ENCODE measurements at places on chromosomes 6 and 20.
A peak's percentile ranks its signal among the peaks of the same experiment; 100 is the strongest.

DNA sequence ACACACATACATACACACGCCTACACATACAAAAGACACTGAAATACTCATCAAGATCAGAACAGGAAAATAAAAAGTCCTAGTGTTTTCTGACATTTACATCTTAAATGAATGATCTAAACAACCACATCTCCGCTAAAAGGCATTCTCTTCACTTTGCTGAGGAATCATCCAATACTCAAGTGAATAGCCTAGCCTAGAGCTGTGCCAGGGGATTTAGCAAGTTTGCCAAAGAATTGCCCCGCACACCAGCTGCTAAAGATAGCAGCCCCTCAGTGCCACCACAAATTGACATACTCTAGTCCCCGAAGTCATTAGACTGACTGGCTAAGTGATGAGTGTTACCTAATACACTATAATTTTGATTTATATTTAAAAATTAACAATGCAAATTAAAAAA, 246.8 kb upstream of the POU3F2 start:
- DNase-seq: no peak
- no peak overlapping the region for H3K27ac ChIP-seq
- no peak overlapping the region for H3K4me3 ChIP-seq
- H3K27me3 ChIP-seq: no peaks in the 10 kb centered on the region
- H3K4me1 ChIP-seq: no peaks in the 10 kb centered on the region
- no peaks in the 10 kb centered on the region for H3K36me3 ChIP-seq

DNA sequence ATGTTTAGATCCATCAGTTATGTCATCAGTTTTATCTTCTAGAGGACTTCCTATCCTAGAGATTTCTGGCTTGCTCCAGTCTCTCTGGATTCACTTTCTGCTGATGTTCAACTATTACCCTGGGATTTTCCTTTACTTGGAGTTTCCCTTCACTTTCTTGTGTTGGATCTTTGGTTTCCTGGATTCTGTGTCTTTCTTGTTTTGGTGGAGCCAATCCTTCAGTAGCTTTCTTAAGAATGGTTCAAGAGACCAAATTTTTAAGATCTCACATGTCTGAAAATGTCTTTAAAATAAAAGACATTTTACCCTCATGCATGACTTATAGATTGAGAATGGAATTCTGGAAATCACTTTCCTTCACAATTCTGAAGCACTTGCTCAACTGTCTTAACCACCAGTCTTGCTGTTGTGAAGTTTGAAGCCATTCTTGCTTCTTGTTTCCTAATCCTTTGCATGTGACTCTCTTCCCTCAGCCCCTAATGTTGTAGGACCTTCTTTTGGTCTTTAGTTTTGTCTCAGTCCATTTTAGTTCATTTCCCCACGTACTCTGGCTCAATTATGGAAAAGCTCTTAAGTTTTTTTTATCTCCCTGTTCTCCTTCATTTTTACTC, 87.9 kb downstream of the ARID1B start:
- DNase-seq: no peak
- peaks cover 9% of the 10 kb centered on the region for H3K36me3 ChIP-seq
- no peak overlapping the region for H3K4me3 ChIP-seq
- H3K4me1 ChIP-seq: peaks cover 33% of the 10 kb centered on the region

DNA sequence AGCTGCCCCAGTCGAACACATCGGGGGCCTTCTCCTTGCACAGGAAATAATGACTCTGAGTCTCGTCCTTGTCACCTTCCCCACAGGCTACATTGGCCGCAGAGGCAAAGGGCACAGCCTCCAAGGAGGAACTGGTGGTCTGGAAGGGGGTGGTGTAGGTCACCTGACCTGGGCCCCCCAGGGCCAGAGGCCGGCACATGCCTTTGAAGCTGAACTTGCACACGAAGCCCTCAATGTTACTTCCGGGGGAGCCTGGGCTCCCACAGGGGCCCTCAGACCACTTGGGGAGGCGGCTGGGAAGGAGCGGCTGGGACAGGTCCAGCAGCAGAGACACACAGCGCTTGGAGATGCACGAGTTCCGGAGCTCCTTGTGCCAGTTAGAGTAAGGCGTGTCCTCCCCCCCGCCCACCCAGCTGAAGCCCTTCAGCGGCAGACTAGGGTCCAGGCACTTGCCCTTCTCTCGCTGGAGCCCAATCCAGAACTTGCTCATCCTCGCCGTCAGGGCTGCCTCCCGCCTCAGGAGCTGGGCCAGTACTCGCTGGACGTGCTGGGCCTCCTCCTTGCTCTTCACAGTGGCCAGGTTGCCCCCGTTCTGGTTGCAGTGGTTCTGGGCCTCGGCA, 578 bp downstream of the CD93 start:
- H3K27me3 ChIP-seq: no peaks in the 10 kb centered on the region
- H3K4me1 ChIP-seq: peaks cover 11% of the 10 kb centered on the region
- no peaks in the 10 kb centered on the region for H3K36me3 ChIP-seq
- H3K27ac ChIP-seq: no peak overlapping the region
- H3K4me3 ChIP-seq: no peak overlapping the region

- no peaks in the 10 kb centered on the region for H3K4me1 ChIP-seq
- no peak overlapping the region for H3K4me3 ChIP-seq
- H3K36me3 ChIP-seq: no peaks in the 10 kb centered on the region
- H3K27ac ChIP-seq: no peak overlapping the region
- DNase-seq: no peak
Measured at GRCh38 chr6:115004204-115004603, 661.4 kb upstream of the HS3ST5 start.

GRCh38 chr6:39785281-39785680, 6.9 kb upstream of the DAAM2 start:
- no peaks in the 10 kb centered on the region for H3K4me1 ChIP-seq
- H3K27ac ChIP-seq: no peak overlapping the region
- DNase-seq: no peak
- peaks cover 6% of the 10 kb centered on the region for H3K27me3 ChIP-seq

GRCh38 chr6:141309295-141309694, 823.4 kb upstream of the GJE1 start:
- DNase-seq: no peak
- no peak overlapping the region for H3K27ac ChIP-seq
- H3K4me3 ChIP-seq: no peak overlapping the region
- H3K27me3 ChIP-seq: no peaks in the 10 kb centered on the region
- H3K4me1 ChIP-seq: no peaks in the 10 kb centered on the region
- no peaks in the 10 kb centered on the region for H3K36me3 ChIP-seq

GRCh38 chr20:846894-847278, 13.4 kb downstream of the FAM110A start:
- peak overlapping the region; percentile 94 for H3K4me3 ChIP-seq
- H3K36me3 ChIP-seq: peaks cover 27% of the 10 kb centered on the region
- DNase-seq: peak; percentile 76

DNA sequence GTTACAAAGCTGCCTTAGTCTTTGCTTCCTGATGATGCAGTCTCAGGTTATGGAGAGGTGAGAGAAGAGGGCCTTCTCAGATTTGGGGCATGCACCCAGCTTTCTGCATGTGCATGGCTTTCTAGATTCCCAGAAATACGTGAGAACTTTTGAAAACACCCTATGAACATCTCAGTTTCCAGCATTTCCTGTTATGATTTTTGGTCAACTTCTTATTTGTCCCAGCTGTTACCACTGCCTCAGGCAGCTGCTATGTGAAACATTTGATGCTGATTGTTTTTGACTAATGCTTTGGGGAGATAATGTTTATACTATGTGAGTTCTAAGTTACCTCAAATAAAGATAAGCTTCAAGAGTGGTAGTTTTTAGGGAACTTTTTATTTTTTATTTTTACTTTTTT, 9.5 kb upstream of the SNAP25 start:
- no peak overlapping the region for H3K4me3 ChIP-seq
- no peaks in the 10 kb centered on the region for H3K4me1 ChIP-seq
- no peaks in the 10 kb centered on the region for H3K27me3 ChIP-seq
- H3K27ac ChIP-seq: no peak overlapping the region
- DNase-seq: no peak
- no peaks in the 10 kb centered on the region for H3K36me3 ChIP-seq

GRCh38 chr6:143395699-143396098, 54.8 kb downstream of the ADAT2 start:
- H3K27me3 ChIP-seq: no peaks in the 10 kb centered on the region
- DNase-seq: no peak

DNA sequence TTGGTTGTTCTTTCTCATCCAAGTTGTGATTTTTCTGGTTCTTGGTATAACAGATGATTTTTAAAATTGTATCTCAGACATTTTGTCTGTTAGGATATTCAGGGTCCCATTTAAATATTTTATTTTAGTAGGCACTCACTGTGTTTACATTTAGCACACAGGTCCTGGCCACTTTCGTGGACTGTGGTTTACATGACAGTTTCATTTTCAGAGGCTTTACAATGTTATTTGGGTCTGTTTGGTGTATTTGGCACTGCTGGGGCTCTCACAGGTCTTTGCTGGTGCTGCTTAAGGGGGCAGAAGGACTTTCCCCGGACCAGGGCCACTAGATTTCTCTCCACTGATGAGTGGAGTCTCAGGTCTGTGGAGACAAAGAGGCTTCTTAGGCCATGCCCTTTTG, 75.5 kb upstream of the TGM3 start:
- H3K4me1 ChIP-seq: peaks cover 4% of the 10 kb centered on the region
- DNase-seq: no peak
- peaks cover 6% of the 10 kb centered on the region for H3K27me3 ChIP-seq
- no peak overlapping the region for H3K27ac ChIP-seq
- H3K36me3 ChIP-seq: peaks cover 5% of the 10 kb centered on the region

GRCh38 chr20:46062151-46062550, 27.6 kb downstream of the NCOA5 start:
- no peak overlapping the region for H3K4me3 ChIP-seq
- H3K27ac ChIP-seq: no peak overlapping the region
- H3K4me1 ChIP-seq: peaks cover 30% of the 10 kb centered on the region
- H3K36me3 ChIP-seq: peaks cover 57% of the 10 kb centered on the region

DNA sequence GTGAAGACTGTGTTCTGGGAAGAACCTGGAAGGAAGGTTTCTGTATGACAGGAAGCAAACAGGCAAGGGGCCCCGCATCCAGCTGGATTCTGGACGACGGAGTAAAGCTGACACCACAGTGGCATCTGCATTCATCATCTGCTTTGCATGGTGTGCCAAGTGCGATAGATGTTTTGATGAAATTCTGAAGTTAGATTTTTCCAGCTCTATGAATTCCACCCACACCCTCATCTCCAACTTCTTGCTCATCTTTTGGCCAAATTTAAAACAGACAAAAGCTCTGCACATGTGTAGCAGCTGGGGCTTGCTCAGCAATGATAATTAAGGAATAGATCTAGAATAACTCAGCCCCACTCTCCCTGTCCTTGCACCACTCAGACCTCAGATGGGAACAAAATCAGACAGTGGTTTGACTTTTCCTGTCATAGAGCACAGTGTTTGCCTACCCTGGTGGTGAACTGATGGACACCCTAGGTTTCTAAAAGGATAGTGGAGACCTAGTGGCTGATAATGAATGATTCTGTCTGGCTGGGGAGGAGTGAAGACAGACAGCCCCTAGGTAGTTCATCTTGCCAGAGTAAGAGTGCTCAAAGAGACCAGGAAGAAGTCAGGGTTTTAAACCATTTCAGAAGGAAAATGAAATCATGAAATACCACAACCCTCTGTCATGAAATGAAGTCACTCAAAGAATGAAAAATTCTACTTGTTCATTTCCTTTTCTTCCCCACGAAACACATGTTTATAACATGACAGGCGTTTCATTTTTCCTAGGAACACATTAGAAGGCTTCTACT, 85.8 kb downstream of the BCAS1 start:
- H3K27ac ChIP-seq: no peak overlapping the region
- no peak for DNase-seq
- no peak overlapping the region for H3K4me3 ChIP-seq
- peaks cover 15% of the 10 kb centered on the region for H3K27me3 ChIP-seq

GRCh38 chr6:143196525-143197225, 136.0 kb downstream of the AIG1 start:
- H3K4me1 ChIP-seq: no peaks in the 10 kb centered on the region
- H3K27me3 ChIP-seq: no peaks in the 10 kb centered on the region
- DNase-seq: no peak
- H3K4me3 ChIP-seq: no peak overlapping the region
- peaks cover 2% of the 10 kb centered on the region for H3K36me3 ChIP-seq

Data from activated naive CD8-positive, alpha-beta T cell treated with anti-CD3 and anti-CD28 coated beads, Interleukin-2, amount 10 ng/mL, durations not matched to agents 7 days and 5 days (primary cell).